HL-60 (cell line): ENCODE measurements at places on chromosomes 5 and 9.
A peak's percentile ranks its signal among the peaks of the same experiment; 100 is the strongest.

GRCh38 chr9:5688109-5688508, 59.2 kb downstream of the RIC1 start:
- DNase-seq, result no peak

GRCh38 chr9:75167281-75167680, 79.0 kb downstream of the OSTF1 start:
- DNase-seq, result no peak

- DNase-seq, result no peak
These were observed 188.8 kb upstream of the PAPPA start for GRCh38 chr9:115964710-115965347.

GRCh38 chr5:95591490-95591901, 28.4 kb upstream of the GPR150 start:
- DNase-seq, result no peak

- DNase-seq, result no peak
These were observed 130.9 kb downstream of the NMUR2 start for GRCh38 chr5:152274224-152274623.

- DNase-seq, result no peak
These were observed 849.6 kb upstream of the DMAC1 start for GRCh38 chr9:8649160-8649559.

- no peak for DNase-seq
These were observed 199.7 kb downstream of the HSPA4 start for GRCh38 chr5:133251296-133252132.

- DNase-seq, result no peak
These were observed 19.6 kb downstream of the ZNF131 start for GRCh38 chr5:43140286-43140685.

- DNase-seq, result peak; percentile 54
These were observed 203.3 kb upstream of the CDH9 start for GRCh38 chr5:27241564-27242257.

- DNase-seq, result no peak
These were observed 815 bp downstream of the PDZD2 start for GRCh38 chr5:31639481-31640411.

- DNase-seq, result no peak
These were observed 35.2 kb upstream of the SPARC start for GRCh38 chr5:151721812-151722391.

GRCh38 chr5:138065102-138065501, 18.7 kb upstream of the WNT8A start:
- no peak for DNase-seq

DNA sequence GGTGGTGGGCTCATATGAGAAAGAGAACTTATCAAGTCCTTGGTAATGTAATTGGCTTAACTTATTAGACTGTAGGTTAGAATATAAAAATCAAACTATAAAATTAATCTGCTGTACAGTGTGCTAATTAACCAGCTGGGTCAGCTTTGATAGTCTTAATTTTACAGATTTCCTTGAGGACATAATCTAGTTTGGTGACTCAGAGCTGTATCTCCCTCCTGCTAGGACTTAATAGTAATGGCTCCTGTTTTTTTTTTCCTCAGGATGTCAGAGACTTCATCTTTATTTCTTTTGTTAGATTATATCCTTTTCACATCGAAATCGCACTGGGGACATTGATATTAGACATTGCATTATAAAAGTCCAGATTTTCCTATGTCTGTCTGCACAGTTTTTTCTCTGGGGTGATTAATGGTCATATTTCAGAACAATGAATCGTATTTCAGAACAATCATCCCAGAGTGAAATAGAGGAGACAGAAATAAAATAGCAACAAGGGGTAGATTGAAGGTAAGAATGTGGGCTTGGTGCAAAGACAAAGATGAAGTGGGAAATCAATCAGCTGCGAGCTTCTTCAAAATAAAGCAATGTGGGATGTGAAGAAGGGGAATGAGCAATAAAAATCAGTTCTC, 346.4 kb upstream of the RIOK2 start:
- no peak for DNase-seq

GRCh38 chr5:79416499-79416898, 97.4 kb downstream of the HOMER1 start:
- DNase-seq, result no peak

GRCh38 chr5:138946241-138946623, 71.1 kb upstream of the LRRTM2 start:
- DNase-seq, result no peak

DNA sequence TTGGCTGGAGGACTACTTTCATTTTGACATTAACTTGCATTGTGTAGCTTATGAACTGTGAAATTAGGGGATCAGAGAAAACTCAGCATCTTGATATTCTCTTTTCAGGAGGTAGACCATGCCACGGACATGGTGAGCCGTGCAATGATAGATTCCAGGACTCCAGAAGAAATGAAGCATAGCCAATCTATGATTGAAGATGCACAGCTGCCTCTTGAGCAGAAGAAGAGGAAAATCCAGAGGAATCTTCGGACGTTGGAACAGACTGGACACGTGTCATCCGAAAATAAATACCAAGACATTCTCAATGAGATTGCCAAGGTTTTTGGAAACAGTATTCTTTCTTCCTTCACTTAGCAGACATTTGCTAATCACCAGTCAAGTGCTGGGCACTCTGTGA, 20.6 kb upstream of the F2R start:
- DNase-seq, result no peak

GRCh38 chr9:8287501-8287900, 487.9 kb upstream of the DMAC1 start:
- no peak for DNase-seq

DNA sequence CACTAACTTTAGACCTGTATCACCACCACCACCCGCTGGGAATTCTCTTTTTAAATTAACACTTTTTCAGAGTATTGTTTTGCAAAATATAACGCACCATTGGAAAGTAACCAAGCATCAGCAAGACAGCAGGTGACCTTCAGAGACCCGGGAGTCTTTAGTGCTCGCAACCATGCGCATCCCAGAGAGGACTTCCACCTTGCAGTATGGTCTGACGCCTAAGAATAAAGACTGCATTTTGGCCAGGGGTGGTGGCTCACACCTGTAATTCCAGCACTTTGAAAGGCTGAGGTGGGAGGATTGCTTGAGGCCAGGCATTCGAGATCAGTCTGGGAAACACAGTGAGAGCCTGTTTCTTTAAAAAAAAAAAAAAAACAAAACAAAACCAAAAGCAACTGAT, 113.8 kb downstream of the MED27 start:
- DNase-seq, result no peak

GRCh38 chr5:43567967-43568366, 11.1 kb upstream of the PAIP1 start:
- no peak for DNase-seq

DNA sequence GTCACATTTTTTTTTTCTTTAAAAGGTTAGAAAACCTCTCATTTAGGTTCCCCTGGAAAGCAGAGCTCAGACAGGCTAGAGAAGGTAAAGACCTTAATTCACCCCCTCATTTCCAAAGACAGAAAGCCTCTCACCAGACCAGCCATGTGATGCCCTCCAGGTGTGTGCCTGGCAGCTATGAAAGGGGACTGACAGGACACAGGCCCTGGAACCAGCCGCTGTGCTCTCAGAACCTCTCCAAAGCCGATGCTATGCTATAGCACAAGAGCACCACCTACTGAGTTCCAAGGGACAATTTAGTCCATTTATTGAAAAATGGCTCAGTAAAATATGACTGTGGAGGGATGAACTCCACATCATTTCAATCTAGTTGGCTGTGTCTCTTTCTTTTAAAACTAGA, 48.8 kb downstream of the FANCC start:
- DNase-seq, result no peak

- no peak for DNase-seq
These were observed 499 bp downstream of the ALG2 start for GRCh38 chr9:99221266-99221620.

DNA sequence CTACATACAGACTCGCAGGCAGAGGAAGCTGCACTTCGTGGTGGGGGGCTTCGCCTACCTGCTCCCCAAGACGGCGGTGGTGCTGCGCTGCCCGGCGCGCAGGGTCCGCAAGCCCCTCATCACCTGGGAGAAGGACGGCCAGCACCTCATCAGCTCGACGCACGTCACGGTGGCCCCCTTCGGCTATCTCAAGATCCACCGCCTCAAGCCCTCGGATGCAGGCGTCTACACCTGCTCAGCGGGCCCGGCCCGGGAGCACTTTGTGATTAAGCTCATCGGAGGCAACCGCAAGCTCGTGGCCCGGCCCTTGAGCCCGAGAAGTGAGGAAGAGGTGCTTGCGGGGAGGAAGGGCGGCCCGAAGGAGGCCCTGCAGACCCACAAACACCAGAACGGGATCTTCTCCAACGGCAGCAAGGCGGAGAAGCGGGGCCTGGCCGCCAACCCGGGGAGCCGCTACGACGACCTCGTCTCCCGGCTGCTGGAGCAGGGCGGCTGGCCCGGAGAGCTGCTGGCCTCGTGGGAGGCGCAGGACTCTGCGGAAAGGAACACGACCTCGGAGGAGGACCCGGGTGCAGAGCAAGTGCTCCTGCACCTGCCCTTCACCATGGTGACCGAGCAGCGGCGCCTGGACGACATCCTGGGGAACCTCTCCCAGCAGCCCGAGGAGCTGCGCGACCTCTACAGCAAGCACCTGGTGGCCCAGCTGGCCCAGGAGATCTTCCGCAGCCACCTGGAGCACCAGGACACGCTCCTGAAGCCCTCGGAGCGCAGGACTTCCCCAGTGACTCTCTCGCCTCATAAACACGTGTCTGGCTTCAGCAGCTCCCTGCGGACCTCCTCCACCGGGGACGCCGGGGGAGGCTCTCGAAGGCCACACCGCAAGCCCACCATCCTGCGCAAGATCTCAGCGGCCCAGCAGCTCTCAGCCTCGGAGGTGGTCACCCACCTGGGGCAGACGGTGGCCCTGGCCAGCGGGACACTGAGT, 255.9 kb downstream of the SAXO1 start:
- no peak for DNase-seq
